HL-60 (cell line): ENCODE measurements at places on chromosomes 12 and 14.

DNA sequence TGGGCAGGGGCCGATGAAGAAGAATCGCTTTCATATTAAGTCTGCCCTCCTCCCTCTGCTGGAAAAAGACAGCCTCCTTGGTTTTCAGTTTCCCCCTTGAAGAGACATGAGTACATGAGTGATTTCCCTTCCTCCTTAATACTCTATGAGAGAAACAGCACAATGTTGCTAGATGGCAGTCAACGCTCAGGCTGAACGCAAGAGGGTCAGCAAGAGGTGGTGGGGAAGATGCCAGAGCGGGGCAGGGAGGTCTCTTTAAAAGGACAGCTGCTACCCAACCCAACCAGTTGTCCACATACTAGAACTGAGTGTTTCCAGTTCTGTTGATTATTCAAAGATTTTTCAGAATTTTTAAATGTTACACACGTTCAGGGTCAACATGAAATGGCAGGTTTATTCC is 22.8 kb downstream of the CRACR2A start:
- no peak for DNase-seq

DNA sequence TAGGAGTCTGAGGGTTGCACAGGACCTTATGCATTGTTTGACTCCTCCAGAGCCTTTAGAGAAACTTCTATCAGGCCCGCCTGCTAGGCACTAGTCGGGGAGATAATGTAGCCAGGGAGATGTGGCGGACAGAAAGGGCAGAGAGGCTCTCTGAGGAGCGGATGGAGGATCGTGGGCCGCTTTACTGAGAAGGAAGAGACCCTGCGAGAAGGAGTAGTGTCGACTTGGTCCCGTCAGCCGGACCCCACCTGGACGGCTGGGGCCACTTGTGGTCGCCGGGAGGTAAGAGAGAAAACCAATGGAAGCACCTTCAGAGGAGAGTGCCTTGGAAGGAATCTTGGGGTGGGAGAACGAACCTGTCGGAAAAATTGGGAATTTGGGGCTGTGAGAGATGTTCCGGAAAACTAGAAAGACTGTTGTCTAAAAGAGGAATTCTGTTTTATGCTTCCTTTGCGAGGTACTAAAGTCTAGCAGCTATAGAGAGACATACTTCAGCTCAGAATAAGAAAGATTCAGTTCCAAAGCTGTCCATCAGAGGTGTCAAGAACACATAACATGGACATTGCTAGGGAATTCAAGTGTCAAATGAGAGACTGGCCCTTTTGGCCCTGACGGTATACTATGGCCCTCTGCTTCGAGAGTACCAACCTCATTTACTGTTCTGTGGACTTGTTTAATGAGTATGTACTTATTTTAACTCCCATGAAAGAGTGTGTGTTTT is 660 bp upstream of the MCRS1 start:
- peak; percentile 38 for DNase-seq

- DNase-seq: no peak
These were observed 181.6 kb downstream of the STXBP6 start for GRCh38 chr14:24868389-24868788.

DNA sequence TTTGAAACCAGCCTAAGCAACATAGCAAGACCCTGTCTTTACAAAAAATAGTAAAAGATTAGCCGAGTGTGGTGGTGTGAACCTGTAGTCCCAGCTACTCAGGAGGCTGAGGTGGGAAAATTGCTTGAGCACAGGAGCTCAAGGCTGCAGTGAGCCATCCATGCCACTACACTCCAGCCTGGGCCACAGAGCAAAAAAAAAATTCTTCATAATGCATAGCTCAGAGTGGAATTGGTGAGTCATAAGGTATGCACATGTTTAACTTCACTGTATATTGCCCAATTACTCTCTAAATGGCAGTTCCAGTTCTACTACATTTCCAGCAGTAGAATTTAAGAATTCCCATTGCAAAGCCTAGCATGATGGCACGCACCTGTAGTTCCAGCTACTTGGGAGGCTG is 26.8 kb upstream of the CLIP1 start:
- peak; percentile 74 for DNase-seq
